Ammon's horn (tissue), 1 donor: ENCODE measurements at places on chromosomes 11 and 22.
A peak's percentile ranks its signal among the peaks of the same experiment; 100 is the strongest.

GRCh38 chr11:65419772-65420481 is 2.7 kb upstream of the NEAT1 start:
- peak; percentile 94 for DNase-seq

DNA sequence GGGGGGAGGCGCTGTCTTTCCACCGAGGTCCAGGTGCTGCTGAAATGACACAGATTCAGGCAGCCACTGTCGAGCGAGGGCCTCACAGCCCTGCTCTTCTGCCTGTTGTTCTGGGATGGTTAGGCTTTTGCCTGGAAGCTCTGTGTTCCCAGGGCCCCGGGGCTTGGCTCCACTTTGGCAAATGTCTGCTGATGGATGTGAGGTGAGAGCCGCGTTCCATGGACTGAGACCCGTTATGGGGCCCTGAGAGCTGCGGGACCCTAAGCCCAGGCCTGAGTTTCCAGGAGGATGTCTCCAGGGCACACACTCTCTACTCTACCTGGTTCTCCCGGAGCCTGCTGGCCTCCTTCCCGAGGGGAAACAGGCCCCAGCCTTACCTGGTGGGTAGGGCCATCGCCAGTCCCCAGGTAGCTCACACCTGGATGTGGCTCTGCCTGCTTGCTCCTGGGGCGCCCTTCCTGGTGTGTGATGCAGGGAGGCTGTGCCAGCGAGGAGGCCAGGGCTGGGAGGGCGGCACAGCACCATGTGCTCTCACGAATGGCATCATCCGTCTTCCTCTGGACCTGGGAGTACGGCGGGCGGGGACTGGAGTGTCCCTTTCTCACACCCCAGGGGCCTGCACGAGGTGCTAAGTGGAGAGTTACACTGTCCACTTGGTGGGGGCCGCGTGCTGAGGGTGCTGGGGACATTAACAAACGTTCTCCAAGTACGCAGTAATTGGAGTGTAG is 435.5 kb downstream of the TBC1D22A start:
- no peak for DNase-seq

DNA sequence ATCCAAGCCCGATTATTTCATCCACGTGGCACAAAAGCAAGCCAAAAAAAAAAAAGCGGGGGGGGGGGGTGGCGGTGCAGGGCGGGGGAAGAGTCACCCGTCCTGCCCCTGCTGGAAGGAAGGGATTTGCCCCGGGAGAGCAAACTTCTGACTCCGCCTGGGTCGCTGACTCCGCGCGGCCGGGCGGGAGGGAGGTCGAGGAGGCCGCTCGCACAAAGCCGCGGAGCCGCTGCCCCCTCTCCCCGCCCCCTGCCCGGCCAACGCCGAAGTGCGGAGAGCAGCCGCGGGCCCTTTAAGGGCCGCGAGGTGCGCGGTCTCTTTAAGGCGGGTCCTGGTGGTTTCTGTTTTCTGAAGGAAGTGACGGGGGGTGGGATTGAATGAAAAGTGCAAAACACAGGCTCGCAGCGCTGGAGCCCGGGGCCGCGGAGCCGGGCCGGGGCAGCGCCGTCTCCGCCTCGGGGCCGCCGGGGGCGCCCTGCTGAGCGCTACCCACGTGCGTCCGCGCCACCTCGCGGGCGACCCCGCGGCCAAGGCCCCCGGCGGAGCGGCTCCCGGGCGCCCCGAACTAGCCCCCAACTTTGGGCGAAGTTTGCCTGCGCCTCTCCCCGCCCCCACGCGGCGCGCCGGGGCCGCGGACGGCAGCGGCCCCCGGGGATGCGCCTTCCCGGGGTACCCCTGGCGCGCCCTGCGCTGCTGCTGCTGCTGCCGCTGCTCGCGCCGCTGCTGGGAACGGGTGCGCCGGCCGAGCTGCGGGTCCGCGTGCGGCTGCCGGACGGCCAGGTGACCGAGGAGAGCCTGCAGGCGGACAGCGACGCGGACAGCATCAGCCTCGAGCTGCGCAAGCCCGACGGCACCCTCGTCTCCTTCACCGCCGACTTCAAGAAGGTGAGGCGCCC is at the start of gene OAF:
Gene OAF (plus strand): TSS at position 407 of the 896 bp plus-strand sequence. CDS start 248 bp downstream, at position 655.
- DNase-seq, result peak; percentile 76

DNA sequence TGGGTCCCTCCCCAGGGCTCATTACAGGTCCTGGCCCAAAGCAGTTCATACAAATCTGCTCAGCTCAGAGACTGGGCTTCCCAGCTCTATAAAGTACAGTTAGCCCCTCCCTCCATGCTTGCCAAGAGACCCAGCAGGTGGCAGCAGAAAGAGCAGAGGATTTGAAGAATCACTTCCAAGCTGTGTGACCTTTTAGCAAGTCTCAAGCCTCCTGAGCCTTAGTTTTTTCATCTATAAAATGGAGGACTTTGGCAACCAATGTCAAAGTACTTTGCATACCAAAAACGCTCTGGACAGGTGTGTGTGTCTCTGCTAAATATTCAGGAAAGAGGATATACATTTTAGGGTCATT is 26.6 kb downstream of the RELT start:
- no peak for DNase-seq

DNA sequence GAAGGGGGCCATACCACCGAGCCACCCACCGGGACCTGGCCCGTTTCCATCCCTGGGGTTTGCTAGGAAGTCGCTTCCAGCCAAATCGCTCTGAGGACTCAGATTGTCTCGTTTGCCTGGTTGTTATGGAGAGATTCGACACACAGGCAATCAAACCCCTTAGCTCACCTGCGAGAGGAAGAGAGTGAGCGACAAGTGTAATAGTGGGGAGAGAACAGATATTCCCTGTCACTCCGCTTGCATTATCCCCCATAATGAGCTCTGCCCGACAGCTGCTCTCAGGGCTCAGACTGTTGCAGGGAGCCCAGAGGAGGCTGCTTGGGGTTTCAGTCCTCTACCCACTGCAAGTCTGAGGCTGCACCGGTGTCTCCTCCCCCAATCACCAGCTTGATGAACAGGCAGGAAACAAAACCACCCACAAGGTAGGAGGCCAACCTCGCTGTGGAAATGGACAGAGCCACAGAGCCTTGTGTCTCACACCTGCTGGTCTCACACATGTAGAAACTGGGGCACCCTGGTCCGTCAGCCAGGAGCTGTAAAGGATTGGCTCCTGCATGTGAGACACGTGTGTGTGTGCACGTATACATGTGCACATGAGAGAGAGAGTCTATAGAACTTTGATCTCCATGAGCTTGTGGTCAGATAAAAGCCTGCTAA is 351.1 kb downstream of the BUD13 start:
- DNase-seq, result no peak

- no peak for DNase-seq
These were observed 34.4 kb upstream of the KIRREL3 start for GRCh38 chr11:127034973-127035372.

- no peak for DNase-seq
These were observed 14.7 kb downstream of the SSH3 start for GRCh38 chr11:67317888-67318555.

GRCh38 chr11:126484266-126484665 is 128.8 kb downstream of the ST3GAL4 start:
- no peak for DNase-seq

GRCh38 chr11:111978028-111978771 is 41.1 kb downstream of the DIXDC1 start:
- peak; percentile 94 for DNase-seq

GRCh38 chr22:40567106-40567505 is 69.4 kb downstream of the MRTFA start:
- no peak for DNase-seq

- no peak for DNase-seq
These were observed 92.9 kb downstream of the SLC17A6 start for GRCh38 chr11:22431106-22431505.

- DNase-seq, result no peak
These were observed 3.3 kb downstream of the IL18BP start for GRCh38 chr11:72001834-72002591.

DNA sequence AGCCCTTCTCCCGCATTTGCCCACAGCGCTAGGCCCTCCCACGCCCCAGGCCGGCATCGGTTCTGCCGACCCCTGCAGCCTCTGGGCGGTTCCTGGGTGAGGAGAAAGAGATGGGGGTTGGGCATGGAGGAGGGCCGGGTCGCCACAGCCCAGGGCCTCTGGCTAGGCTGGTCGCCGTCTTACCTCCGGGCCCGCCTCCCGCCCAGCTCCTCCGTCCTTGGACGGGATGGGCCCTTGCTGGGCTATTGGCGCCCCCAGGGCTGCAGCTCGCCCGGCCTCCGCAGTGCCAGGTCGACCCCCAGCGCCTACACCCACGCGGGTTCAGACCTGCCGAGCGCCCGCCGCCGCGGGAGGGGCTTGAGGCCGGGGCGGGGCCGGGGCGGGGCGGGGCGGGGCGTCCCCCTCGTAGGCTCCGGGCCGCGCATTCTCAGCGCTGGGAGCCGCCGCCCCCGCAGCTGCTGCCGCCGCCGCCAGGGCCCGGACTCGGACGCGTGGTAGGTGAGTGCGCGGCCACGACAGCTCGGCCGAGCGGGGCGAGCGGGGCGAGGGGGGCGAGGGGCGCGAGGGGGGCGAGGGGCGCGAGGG is at the start of gene CD151:
Gene CD151 (plus strand): TSS at position 424 of the 585 bp plus-strand sequence. CDS start 3,118 bp downstream, outside the sequence.
- no peak for DNase-seq

DNA sequence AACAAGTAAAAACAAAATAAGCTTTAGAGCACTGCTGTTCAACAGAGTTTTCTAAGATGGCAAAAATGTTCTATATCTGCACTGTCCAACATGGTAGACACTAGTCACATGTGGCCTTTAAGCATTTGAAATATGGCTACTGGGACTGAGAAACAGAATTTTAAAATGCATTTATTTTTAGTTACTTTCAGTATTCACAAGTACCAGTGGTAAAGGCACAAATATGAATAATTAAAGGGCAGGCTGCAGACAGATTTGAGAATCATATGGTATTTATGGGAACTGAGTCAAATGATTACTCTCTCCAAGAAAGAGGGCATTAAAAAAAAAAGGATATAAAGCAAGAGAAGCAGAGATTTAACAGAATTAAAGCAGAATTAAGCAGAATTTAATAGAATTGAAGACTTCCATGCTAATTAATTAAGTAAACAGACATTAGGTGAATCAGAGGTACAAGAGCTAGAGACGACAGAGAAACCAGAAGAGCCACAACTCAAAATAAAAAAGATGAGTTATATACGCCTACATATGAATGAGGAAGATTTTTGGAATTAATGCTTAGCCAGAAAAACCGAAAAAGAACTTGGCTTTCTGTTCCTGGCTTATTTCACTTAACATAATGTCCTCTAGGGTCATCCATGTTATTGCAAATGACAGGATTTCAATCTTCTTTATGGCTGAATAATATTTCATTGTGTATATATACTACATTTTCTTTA is 160.4 kb downstream of the ATG16L2 start:
- no peak for DNase-seq

DNA sequence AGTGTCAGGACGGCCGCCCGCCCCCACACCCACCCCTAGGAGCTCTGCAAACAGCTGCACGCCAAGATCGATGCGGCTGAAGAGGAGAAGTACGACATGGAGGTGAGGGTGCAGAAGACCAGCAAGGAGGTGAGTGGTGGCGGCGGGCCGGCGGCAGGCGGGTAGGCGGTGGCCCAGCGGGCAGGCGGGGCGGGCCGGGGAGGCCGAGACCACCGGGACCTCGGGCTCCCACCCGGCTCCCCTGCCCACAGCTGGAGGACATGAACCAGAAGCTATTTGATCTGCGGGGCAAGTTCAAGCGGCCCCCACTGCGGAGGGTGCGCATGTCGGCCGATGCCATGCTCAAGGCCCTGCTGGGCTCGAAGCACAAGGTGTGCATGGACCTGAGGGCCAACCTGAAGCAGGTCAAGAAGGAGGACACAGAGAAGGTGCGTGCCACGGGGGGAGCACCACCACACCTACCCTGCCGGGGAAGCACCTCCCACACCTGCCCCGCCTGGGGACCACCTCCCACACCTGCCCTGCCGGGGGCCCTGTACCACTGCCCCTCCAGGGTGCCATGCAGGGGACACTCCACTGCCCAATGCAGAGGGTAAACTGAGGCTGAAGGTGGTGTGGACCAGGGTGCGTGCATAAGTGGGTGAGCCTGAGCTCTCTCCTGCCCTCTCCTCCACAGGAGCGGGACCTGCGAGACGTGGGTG is 2.1 kb downstream of the TNNI2 start:
- no peak for DNase-seq

DNA sequence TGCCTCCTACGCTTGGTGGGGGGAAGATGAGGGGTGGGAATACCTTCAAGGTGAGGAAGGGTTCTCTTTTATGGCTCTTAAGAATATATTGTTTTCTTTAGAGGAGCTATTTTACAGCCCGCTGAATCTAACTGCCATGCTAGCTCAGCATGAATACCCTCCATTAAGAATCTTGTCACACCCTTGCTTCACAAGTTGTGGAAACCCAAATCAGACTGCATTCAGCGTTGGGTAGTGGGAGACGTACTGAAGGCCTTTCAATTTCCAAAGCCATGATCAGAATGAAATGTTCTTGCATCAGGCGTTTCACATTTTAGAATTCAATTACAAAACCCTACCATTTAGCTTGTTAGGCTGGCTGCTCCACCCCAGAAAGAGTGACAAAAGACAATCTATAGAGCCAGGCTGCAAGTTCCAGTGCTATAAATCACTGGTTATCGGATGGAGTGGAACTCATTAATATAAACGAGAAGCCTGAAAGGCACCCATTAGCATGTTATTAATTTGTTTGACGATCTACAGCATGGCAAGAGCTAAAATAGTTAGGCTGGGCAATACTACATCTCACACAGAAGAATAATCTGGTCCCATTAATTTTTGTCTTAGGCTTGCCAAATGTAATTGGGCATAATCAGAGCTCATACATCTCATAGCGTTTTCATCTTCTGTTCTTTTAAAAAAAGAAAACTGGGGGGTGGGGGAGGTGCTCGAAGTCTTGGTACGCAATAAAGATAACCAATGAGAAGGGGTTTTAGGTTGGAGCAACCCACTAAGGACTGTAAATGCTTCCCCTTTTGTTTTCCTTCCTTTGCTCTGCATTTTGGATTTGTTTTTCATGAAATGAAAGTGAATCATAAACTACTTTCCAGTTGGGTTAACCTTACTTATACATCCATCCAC is 57.5 kb downstream of the ABTB2 start:
- DNase-seq, result no peak

DNA sequence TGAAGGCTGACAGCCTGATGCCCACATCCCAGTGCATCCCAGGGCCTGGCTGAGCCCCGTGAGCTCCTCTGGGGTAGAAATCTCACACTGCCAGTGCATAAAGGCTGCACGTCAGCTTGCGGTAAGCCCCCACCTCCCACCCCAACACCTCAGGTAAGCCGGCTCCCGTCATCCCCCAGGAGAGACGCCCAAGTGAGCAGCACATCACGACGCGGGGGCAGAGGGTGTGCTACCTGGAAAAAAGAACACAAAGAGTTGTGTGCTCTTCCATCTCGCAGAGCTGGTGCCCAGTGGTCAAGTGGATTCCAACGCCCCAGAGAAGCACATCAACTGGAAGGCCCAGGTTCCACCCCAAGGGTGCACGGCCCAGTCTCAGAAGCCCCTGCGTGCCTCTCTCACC is 50.0 kb downstream of the IGSF9B start:
- no peak for DNase-seq

- DNase-seq, result peak; percentile 85
These were observed 48.6 kb downstream of the TRIM29 start for GRCh38 chr11:120089036-120090001.

- DNase-seq, result no peak
These were observed 341.0 kb downstream of the ETS1 start for GRCh38 chr11:128246364-128246801.

DNA sequence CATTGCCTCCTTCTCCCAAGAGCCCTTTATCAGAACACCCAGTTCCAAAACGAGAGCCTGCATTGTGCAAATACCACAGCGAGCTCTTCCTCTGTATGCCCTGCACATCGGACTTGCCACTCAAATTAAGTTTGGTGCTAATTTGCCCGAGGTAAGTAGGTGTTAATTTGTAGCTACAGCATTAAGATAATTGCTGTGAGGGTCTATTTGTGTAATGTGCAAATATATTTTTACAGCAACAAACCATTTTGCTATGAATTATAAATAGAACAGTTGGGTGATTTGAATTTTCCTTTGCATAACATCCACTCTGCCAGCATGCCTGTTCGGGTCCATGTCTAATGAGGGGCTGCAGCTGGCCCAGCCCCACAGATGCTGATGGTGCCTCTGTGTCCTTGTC is 8.1 kb downstream of the ARHGAP8 start:
- no peak for DNase-seq
